ENCODE measurements at places on chromosomes 5 and 9.

DNA sequence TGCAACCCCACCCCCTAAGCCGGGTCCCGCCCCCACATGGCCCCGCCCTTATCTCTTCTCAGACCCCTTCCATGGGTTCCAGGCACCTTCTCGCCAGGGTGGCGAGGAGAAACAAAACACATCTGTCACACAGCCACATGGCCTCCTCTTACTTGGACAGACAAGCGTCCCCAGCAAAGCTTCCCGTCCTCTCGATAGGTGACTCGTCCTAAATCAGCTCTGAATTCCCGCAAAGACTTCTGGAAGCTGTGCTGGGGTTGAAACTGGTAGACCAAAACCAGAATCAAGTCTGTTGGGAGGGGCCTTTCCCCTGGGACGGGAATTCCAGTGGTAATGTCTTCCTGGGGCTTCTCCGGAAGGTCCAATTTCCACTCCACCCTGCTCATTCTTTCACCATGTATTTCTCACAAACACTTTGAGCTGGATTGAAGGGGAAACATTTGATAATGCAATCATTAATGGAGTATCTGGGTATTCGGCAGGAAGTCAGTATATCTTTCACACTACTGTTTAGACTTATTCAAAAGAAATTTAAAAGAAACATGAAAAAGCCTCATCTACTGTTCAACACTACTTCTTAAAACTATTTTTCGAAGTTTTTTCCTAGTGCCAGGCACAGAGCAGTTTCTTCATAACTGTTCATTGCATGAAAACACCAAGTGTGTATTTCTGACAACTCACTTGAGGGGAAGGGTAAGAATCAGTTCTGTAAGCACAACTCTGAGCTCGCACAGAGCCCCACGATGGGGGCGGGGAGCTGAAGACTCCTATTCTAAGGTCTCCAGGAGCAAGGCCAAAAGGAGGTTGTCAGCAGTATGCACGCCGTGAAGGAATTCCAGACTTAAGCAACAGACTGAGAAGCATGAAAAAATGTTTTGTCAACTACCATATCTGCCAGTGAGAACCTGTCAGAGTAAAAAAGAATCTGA is 644 bp upstream of the CTNNAL1 start:
- no peak for DNase-seq

DNA sequence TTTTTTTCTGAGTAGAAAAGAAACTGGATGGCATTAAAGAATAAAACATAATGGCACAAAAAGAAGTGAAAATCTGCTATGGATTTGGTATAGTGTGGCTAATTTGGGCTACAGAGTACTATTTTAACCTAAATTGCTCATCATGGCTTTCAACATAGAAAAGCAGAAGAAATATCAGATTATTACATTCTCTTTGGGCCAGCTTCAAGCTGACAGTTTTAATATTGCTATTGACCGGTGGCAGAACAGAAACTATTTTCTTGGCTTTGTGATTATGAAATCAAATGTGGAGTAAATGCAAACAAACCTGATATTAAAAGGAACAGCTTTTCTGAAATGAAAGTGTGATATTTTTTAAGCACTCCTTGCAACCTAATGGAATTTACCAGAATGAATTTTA is 301.5 kb downstream of the EPB41L4A start:
- no peak for DNase-seq

GRCh38 chr9:76136986-76137385 is 246.5 kb downstream of the PCSK5 start:
- DNase-seq: no peak

DNA sequence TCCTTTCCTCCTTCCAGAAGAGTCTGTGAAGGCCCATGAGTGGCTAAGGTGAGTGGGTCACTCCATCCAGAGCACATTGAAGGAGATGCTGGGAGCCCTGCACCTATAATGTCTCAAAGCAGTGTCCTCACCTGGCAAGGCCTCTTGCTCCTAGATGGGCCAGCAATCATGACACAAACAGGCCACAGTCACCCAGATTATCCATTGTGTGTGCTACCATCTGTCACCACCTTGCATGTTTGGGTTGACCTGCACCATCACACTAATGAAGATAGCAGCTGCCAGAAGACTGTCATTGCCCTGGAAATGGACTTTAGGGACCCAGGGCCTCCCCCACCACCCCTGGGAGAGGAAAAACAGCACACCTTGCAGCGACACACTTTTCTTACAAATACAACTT is 69.6 kb downstream of the GABBR2 start:
- DNase-seq: no peak

DNA sequence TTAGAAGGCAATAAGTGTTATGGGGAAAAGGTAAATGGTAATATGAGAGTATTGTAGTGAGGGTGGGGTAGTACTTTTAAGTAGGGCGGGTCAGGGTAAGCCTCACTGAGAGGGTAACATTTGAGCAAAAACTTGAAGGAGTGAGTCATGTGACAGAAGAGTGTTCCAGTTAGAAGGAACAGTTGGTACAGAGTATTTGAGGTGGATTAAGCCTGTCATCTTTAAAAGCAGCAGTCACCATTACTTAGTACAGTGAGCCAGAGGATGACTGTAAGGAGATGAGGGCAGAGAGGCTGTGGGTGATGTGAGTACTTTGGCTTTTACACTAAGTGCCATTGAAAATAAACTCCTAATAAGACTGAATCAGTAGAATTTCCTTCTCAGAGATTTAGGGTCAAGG is 54.8 kb downstream of the UBAP1 start:
- DNase-seq: no peak

DNA sequence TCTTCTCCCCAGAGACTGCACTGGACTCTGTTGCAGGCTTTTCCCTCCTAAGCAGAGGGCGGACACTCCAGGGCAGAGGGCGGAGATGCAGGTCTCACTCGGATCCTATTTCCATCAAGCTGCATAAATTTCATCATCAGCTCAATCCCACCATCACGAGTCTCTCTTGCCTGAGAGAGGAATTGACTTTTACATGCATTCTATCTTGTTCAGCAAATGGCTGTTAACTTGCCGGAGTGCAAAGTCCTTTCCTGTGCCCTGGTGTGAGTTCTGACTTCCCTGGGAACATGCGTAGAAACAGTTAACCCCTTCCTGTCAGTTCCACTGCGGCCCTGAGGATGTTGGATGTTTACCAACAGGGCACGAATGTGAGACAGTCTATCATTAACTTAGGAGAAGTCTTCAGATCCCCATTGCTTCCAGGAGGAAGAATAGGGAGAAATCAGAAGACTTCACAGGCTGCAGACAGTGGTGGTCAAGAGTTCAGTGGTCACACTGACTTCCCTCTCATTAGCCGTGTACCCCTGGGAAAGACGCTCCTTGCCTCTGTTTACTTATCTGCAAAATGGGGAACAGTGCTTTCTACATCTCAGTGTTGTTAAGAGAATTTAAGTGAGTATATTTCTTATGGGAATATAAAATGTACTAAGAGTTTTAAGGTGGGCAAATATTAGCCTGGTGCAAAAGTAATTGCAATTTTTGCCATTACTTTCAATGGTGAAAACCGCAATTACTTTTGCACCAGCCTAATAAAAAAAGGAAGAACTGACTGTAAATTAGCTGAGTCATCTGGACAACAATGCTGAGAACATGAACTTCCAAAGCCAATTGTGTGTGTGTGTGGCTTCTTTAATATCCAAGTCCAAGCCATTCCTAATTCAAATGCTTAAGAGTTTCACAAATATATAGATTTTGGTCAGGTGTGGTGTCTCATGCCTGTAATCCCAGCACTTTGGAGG is 248.0 kb downstream of the DRD1 start:
- peak; percentile 11 for DNase-seq
